ENCODE measurements at places on chromosomes 1 and 21.

GRCh38 chr1:203567596-203567995 lies 59.0 kb upstream of the ATP2B4 start:
- DNase-seq: no peak

GRCh38 chr1:203797948-203798655 lies 2.7 kb downstream of the ZBED6 start:
- no peak for DNase-seq

DNA sequence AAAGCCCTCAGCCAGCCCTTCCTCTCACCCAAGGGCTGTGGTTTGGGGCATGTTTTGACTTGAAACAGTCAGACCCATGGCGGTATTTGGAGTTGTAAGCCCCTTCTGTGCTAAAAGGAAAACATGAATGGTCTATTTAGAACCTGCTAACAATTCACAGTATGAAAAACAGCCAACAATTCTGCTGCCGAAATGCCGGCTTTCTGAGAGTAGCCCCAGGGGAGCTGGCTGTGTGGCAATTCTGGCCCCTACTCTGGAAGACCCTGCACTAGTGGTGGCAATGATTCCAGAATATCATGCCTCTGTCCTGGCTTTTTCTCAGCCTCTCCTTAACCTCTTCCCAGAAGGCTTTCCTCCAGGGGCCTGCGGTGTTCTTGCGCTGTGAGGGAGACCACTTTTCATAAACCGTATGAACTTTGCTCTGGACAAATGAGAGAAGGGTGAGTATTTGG lies 118.7 kb downstream of the EDEM3 start:
- no peak for DNase-seq

GRCh38 chr21:43590194-43590593 lies 69.1 kb downstream of the HSF2BP start:
- DNase-seq: no peak

GRCh38 chr1:206480211-206480610 lies 9.9 kb downstream of the IKBKE start:
- DNase-seq: no peak

GRCh38 chr1:30609999-30610345 lies 113.4 kb downstream of the MATN1 start:
- no peak for DNase-seq

GRCh38 chr1:248243204-248243603 lies 12.0 kb downstream of the OR2M4 start:
- DNase-seq: peak; percentile 49

DNA sequence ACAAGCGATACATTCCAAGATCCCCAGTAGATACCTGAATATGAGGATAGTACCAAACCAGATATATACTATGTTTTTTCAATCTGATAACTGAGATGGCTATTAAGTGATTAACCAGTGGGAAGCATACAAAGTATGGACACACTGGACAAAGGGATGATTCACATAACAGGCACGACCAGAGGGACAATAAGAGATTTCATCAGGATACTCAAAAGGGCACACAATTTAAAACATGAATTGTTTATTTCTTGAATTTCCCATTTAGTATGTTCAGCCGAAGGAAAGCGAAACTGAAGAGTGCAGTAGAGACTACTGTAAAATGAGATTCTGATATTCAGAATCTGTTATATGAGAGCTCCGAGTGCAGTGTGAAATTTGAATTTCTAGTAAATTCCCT lies 10.6 kb downstream of the ZZZ3 start:
- DNase-seq: no peak

DNA sequence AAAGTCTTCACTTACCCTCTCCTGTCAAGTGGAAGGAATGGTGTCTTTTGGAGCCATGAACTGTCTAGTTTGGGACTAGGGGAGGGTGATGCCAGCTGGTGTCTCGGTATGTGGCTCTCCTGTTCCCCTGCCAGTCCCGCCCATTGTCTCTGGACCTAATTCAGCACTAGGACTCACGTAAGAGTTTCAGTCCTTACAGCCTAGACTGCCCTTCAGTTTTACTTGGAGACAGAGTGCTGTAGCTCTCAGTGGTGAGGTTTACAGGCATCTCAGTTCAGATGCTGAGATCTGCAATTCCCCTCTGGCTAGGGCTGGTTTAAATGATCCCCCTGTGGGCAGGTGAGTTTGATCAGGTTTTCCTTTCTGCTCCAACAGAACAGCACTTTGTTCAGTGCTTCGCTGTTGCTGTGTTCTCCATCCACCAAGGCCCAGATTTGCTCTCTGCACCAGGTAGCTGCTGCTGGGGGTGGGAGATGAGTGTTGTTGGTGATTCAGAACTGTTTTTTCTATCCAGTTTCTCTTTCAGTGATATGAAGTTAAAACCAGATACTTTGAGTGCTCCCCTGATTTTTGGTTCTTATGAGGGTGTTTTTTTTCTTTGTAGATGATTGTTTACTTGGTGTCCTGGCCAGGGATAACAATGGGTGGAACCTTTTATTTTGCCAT lies 198.3 kb upstream of the RNPC3 start:
- DNase-seq: no peak

DNA sequence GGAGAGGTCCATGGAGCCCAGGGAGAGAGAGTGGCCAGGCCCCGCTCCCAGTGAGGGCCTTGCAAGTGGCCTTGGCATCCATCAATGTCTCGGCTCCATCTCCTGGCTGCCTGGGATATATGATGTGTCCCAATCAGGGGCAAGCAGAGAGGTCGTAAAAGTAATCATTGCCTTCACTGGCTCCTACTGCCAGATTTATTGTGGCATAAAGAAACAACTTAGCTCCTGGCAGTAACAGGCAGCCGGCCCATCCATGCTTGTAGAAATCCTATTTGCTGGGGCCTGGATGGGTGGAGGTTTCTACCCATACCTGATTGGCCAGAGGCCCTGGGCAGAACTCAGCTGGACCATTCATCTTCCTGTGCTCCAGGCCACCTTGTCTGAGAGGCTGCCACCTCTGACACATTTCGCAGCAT lies 272.6 kb downstream of the MATN1 start:
- DNase-seq: no peak

DNA sequence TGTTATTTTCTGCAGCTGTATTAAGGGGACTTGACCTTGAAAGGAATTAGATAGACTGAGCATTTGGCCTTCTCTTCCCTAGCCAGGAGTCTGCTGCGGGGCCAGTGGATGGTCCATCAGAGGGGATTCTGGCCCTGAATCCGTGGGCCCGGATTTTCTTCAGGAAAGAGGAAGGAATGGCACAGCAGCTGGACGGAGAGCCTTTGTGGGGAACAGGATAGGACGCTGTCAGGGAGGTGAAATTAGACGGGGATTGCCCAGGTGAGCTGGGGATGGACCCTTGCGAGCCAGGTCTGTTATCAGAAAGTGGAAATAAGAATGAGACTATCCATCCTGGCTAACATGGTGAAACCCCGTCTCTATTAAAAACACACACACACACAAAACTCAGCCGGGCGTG lies 1.7 kb upstream of the C2CD2 start:
- DNase-seq: no peak

- DNase-seq: no peak
These were observed 10.6 kb upstream of the LRP8 start for GRCh38 chr1:53338423-53338822.

- no peak for DNase-seq
These were observed 29.3 kb downstream of the AK2 start for GRCh38 chr1:33007190-33008050.

DNA sequence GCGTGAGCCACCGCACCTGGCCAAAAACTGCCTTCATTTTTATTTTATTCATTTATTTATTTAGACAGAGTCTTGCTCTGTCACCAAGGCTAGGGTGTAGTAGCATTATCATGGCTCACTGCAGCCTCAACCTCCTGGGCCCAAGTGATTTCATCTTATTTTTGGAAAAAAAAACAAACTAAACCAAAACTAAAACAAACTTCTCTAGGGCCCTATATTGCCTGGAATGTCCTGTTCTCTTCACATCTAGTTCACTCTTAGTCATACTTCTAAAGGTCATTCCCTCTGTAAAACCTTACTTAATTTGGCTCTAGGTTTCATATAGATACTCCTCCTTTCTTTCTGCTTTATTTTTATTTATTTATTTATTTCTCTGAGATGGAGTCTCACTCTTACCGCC lies 15.6 kb downstream of the RPS27 start:
- no peak for DNase-seq

DNA sequence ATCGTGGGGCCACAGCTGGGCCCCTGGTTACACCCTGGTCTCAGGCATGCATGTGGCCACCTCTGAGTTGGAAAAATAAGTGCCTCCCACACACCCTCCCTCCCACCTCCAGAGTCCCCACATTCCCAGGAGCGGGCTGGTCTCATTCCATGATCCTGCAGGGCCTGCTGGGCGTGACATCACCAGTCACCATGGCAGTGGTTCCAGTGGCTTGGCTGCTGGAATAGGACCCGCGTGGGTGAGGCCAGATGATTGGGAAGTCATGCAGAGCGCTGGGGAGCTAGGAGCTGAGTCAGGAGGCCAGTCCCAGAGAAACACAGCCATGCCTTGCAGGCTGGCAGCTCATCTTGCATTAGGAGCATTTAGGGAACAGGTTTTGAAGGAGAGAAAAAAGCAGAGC lies 125.4 kb upstream of the TMEM51 start:
- no peak for DNase-seq

GRCh38 chr1:33725037-33725436 lies 138.8 kb upstream of the HMGB4 start:
- DNase-seq: no peak

DNA sequence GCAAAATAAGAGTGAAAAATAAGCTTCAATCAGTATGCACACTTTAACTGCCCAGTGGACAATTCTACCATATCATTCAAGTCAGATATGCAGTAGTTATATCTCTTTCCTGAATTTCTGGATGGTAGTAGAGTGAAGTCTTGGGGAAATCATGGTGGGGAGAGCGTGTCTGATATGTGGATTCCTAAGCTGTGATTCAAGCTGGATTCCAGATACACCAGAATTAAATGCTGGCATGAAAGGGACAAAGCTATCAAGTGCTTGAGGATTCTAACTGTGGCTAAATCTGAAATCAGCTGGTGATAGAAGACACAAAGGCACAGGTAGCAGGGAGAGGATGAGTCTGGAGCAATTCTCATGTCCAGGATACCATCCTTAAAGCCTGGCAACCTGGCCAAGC lies 323.5 kb downstream of the DUSP10 start:
- DNase-seq: no peak

GRCh38 chr1:2633366-2633935 lies 635 bp upstream of the MMEL1 start:
- DNase-seq: no peak

- DNase-seq: peak; percentile 13
These were observed 25.4 kb upstream of the SMIM12 start for GRCh38 chr1:34884961-34885360.

Measured in NCI-H748 treated with DMSO at 0.1 percent for 48 hours (cell line).